ENCODE measurements at places on chromosomes 5 and 9. TPM values are rescaled to one million over a fixed set of nuclear protein-coding genes. Genes with fewer than 3 reads are reported as not detected.

The PPP3R2 gene
- not detected for total RNA-seq

The FAM151B gene
- total RNA-seq = 8.6 TPM

The FLT4 gene
- total RNA-seq = under 0.01 TPM

The SOX30 gene
- total RNA-seq = not detected

The C9orf85 gene
- total RNA-seq = 9.7 TPM

The GPRIN1 gene
- 3.5 TPM for total RNA-seq

The FGD3 gene
- under 0.01 TPM for total RNA-seq

The CCDC127 gene
- total RNA-seq = 4.2 TPM

The EXOSC3 gene
- 28.3 TPM for total RNA-seq

The MYO10 gene
- 61.2 TPM for total RNA-seq

The PLAC8L1 gene
- total RNA-seq = not detected

The PCDHGB1 gene
- total RNA-seq = 2.2 TPM

The DMGDH gene
- 4.5 TPM for total RNA-seq

The TMEM267 gene
- 21.2 TPM for total RNA-seq

The CCDC152 gene
- total RNA-seq = 0.97 TPM

The NME5 gene
- total RNA-seq = 1.3 TPM

The P4HA2 gene
- 191 TPM for total RNA-seq

The UGT3A2 gene
- not detected for total RNA-seq

The PCDHA9 gene
- total RNA-seq = under 0.01 TPM

The ZDHHC11B gene
- total RNA-seq = not detected

The C9 gene
- total RNA-seq = not detected

The CBY3 gene
- not detected for total RNA-seq

The PCAT7 gene
- total RNA-seq = 0.64 TPM

The TRPM6 gene
- total RNA-seq = under 0.01 TPM

The NR2F1 gene
- total RNA-seq = 68.3 TPM

The ZNF618 gene
- total RNA-seq = 15.1 TPM

The STKLD1 gene
- total RNA-seq = 0.32 TPM

The GFI1B gene
- total RNA-seq = 0.32 TPM

The MED10 gene
- 9.3 TPM for total RNA-seq

The SLC2A8 gene
- 8.2 TPM for total RNA-seq

The CCNO gene
- total RNA-seq = 0.32 TPM

The GGTA1 gene
- not detected for total RNA-seq

The GRM6 gene
- total RNA-seq = not detected

The CTXN3 gene
- not detected for total RNA-seq

The IFNE gene
- total RNA-seq = 2.3 TPM

The TRIP13 gene
- total RNA-seq = 16.8 TPM

The ECM2 gene
- 2.6 TPM for total RNA-seq

The XRCC4 gene
- 14.5 TPM for total RNA-seq

The PAEP gene
- total RNA-seq = not detected

The F2R gene
- 117 TPM for total RNA-seq

The LCN2 gene
- not detected for total RNA-seq

The NPR2 gene
- total RNA-seq = 16.4 TPM

The ZNF354C gene
- 6.8 TPM for total RNA-seq
